ENCODE measurements at places on chromosomes 7 and 10.

DNA sequence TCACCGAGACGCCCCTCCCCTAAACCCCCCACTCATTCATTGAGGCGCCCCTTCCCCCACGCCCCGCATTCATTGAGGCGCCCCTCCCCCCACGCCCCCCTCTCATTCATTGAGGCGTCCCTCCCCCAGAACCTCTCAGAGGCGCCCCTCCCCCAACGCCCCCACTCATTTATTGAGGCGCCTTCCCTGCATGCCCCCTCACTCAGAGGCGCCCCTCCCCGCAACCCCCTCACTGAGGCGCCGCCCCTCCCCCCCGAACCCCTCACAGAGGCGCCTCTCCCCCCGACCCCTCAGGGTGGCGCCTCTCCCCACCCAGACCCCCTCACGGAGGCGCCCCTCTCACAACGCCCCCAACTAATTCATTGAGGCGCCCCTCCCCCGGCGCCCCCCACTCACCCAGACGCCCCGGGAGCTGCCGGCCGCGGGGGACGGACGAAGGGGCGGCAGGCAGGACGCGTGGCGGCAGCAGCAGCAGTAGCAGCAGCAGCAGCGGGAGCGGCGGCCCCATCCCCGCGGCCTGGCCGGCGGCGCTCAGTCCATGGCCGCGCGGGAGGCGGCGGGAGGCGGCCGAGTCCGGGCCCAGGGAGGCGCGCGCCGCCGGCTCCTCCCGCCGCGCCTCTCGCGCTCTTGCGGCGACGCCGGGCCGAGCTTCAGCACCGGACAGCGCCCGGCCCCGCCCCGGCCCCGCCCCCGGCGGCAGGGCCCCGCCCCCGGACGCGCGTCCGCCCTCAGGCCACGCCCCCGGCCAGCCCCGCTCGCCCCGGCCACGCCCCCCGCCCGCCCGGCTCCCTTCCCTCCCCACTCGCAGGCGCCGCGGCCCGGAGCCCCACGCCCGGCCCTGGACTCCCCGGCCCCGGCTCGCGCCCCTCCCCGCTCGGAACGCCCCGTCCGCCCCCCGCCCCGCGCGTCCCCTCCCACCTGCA is at the start of gene PTPRN2:
Gene PTPRN2 (minus strand): TSS at position 662 of the 923 bp plus-strand sequence.
- DNase-seq, result peak; percentile 47

DNA sequence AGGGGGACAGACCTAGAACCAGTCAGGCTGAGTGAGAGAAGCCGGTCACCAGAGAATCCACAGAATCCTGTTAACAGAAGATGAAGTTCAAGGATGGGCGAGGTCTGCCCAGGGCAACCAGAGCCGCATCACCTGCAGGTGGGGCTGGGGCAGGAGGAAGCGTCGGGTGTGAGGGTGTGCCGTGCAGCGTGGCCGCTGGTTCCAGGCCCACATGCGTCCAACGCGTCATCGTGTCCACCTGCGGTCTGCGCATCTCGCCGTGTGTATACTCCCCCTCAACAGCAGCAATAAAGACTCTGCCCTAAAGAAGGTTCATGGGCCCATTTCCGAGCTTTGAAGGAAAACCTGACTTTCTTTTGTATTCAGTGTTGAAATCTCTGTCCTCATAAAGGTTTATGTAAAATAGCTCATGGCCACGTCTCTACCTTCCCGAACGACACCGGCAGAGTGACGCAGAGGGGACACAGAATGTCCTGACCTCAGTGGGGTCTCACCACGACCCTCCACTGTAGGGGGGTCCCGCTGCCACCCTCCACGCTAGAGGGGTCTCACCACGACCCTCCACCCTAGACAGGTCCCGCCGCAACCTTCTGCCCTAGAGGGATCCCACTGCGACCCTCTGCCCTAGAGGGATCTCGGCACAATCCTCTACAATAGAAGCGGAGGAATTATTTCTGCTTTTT is 446.9 kb downstream of the PTPRN2 start:
- no peak for DNase-seq

- no peak for DNase-seq
These were observed 31.5 kb upstream of the ARID5B start for GRCh38 chr10:61869774-61870525.

DNA sequence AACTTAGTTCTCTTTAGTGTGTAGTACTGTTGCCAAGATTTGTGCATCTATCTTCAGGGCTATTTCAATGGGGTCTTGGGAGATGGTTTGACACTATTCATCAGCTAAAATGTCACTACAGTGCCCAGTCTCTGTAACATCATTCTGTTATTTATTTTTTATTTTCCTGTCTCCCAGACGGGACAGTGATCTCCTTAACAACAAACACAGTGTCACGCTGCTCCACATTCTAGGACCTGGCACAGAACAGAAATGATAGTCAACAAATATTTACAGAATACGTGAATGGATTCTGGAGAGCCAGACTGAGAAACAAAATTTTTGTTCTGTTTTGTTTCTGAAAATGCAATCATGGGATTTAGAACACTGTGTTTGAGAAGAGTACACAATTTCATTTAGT is 937.7 kb upstream of the LRRN3 start:
- DNase-seq, result no peak

DNA sequence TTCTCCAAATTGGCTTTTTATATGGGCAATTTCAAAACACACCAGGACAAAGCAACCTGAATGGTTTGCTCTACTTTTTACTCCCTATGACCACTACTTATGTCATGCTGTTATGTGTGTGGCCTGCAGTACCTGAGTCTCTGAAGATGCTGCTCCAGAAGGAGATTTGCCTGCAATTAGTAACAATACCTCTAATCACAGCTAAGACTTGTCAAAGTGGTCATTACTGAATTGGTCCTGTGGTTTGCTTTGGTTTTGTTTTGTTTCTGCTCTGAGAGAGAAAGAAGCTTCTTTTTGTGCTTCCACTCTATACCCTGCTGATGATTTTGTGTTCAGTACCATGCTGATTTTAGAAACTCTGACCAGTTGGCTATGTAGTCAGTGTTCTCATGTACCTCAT is 25.5 kb downstream of the HGF start:
- DNase-seq, result no peak

GRCh38 chr7:158707610-158708009 is 3.0 kb upstream of the NCAPG2 start:
- DNase-seq, result peak; percentile 43

- no peak for DNase-seq
These were observed 38.3 kb downstream of the LRRC18 start for GRCh38 chr10:48901319-48901718.

DNA sequence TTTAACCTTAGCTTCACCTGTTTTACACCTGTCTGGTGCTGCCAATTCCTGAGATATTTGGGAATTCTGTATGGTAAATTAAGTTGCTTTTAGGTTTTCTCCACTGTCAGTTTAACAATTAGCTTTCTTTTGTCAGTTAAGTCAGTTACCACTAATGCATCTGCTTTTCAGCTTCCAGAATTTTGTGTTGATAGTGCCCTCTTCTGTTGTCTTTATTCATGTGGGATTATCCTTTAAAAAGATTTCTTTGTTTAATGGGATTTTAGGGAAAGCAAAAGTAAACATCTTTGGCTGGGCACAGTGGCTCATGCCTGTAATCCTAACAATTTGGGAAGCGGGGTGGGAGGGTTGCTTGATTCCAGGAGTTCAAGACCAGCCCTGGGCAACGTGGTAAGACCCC is 8.1 kb downstream of the TFAM start:
- no peak for DNase-seq

DNA sequence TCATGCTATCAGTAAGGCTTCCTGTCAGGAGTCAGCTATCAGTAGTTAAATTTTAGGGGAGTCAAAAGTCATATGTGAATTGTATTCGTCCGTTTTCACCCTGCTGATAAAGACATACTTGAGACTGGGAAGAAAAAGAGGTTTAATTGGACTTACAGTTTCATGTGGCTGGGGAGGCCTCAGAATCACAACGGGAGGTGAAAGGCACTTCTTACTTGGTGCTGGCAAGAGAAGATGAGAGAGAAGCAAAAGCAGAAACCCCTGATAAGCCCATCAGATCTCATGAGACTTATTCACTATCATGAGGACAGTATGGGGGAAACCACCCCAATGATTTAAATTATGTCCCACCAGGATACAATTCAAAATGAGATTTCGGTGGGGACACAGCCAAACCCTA is 47.1 kb downstream of the KLF6 start:
- no peak for DNase-seq

GRCh38 chr10:124298891-124299290 is 119.8 kb downstream of the OAT start:
- no peak for DNase-seq

GRCh38 chr10:79050896-79051555 is 17.7 kb upstream of the ZMIZ1 start:
- DNase-seq, result no peak

DNA sequence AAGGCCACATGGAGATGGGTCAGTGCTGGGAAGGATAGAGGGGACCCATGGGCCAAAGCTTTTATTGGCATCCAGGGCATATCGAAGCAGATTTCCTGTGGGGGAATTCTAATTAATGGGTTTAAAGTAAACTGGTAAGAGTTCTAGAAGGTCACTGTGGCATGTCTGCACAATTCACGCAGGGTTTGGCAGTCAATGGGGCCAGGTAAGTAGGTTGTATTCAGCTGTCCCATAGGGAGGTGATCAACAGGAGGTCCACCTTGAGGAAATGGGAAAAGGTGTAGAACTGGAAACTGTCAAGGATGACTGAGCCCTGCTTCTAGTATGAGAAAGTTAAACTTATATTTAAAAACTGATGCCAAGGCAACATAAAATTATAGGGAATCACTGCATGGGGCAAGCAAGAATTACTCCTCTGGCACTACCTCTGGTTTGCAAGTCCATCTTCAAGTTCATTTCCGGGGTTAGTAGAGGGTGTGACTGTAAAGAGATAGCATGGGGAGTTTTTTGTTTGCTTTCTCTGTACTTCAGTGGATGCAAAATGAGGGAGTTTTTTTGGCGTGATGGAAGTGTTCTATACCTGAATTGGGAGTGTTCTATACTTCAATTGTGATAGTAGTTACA is 22.5 kb downstream of the TBC1D12 start:
- DNase-seq, result no peak

- DNase-seq, result no peak
These were observed 117.7 kb upstream of the LANCL2 start for GRCh38 chr7:55247428-55247827.

DNA sequence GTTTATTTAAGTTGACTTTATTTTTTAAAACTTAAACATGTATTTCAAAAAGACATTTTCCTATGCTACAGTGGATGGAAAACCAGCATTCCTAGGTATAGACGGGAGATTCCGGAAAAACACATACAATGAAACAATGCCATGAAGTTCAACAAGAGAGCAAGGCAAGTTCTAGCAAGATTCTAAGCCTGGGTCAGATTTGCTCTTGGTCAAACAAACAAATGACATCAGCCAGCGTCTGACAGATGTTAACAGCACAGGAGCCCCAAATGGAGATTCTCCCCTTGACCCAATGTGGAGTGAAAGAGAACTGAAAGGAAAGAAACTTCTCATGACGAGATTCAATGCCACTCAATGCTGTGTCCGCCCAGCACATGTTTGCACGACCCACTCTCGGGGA is 149.9 kb downstream of the NEURL1 start:
- DNase-seq, result no peak

DNA sequence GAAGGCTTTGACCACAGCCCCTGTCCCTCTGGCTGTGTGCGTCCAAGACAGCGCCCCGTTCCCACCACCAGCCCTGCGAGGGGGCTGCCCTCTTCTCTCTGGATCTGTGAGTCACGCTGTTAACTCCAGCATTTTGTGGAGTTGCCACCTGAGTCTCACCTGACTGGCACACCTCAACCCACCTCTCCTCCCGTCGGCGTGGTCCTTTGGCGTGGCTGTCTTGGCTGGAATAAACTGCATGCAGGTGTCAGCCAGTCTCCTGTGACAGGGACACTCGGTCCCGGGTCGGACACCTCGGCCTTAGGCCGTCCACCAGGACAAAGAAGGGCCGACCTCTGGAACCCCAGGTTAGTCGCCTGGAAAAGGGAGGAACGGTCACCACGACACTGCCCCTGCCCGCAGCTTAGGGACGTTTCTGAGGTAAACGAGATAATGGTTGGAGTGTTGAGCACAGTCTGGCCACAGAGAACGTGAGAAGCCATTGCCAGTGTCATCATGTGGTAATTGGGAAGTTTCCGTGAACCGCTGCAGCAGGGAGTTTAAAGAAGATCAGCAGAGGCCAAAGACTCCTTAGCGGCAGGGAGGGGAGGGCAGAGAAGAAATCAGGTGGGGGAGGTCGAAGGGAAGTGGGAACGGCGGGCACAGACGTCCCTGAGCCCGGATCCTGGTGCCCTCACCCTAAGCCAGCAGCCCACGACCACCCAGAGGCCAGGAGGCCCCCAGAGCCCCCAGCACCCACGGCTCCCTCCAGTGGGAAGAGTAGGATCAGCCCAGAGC is 73.6 kb upstream of the FAM20C start:
- DNase-seq, result peak; percentile 70

- DNase-seq, result no peak
These were observed 250.9 kb downstream of the SFMBT2 start for GRCh38 chr10:7159928-7160327.

DNA sequence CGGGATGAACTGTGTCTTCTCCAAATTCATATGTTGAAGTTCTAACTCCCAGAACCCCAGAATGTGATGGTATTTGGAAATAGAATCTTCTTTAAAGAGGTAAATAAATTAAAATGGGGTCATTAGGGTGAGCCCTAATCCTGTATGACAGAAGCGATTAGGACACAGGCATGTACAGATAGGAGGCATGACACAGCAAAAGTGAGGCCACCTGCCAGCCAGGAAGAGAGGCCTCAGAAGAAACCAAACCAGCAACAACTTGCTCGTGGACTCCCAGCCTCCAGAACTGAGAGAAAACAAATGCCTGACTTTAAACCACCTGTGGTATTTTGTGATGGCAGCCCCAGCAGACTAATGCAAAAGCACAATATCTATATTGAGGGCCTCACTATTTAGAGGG is 214.3 kb downstream of the NEBL start:
- no peak for DNase-seq

DNA sequence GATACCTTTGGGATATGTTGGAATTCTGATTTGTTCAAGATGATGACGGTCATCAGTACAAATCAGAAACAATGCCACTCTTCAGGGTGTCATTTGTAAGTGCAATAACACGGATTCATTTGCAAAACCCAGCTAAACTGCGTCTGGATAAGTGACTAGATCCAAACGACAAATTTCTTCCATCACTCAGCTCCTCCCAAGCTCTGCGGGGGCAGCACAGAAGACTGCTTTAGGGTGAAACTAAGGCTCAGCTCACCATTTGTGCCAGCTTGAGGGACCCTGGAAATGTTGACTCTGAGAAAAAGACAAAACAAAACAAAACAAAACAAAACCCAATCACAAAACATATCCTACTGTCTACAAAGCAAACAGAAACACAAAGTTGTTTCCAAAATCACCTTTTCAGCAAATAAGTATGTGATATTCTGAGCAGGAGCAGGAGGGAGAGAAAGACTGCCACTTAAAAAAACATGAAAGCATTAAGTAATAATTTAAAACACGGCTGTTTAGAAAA is 8.0 kb downstream of the EVX1 start:
- DNase-seq, result no peak

DNA sequence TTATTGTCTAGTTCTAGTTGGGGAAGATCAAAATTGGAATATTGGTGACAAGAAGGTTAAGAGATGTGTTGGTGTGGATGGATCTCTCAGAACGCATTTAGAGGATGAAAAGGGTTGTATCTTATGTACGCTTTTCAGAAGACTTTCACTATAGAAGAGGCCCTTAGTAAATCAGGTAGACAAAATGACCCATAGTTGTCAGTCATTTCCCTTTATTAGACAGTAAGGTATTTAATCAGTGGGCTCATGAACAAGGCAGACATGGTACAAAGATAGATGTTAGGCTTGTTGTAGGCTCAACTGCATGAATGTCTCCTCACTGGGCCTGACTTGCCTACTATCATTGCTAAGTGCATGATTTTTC is 359.2 kb downstream of the PHF14 start:
- DNase-seq, result no peak

- DNase-seq, result peak; percentile 92
These were observed 8.8 kb upstream of the INTS1 start for GRCh38 chr7:1512781-1513656.

GRCh38 chr10:100895346-100895745 is 17.4 kb upstream of the SLF2 start:
- no peak for DNase-seq

Data from MV-4-11 (cell line).